ENCODE measurements at places on chromosomes 1 and 21. TPM values are rescaled to one million over a fixed set of nuclear protein-coding genes. Genes with fewer than 3 reads are reported as not detected.

Gene S100A8
- total RNA-seq: not detected

Gene MSH4
- 0.27 TPM for total RNA-seq

DNA sequence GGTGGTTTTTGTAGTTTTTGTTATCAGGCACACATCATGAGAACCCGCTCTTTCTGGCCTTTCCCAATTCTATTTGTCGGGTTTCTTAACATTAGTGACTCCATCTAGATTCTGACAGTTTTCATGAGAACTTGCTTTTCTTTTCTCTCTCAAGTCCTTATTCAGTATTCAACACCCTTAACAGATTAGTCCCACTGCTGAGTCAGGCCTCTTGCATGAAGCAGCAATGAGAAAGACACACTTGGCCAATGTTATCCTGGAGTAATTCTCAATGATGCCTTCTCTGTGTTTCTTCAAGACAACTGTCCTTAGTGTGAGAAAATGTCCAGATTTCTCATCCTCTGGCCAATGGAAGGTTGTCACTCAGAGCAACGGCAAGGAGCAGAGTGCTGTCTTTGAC, 11.3 kb downstream of the FMO2 start:
- no peak overlapping the region for H3K27ac ChIP-seq
- H3K4me1 ChIP-seq: no peaks in the 10 kb centered on the region
- DNase-seq: no peak
- H3K4me3 ChIP-seq: no peak overlapping the region
- no peaks in the 10 kb centered on the region for H3K27me3 ChIP-seq
- no peaks in the 10 kb centered on the region for H3K36me3 ChIP-seq

DNA sequence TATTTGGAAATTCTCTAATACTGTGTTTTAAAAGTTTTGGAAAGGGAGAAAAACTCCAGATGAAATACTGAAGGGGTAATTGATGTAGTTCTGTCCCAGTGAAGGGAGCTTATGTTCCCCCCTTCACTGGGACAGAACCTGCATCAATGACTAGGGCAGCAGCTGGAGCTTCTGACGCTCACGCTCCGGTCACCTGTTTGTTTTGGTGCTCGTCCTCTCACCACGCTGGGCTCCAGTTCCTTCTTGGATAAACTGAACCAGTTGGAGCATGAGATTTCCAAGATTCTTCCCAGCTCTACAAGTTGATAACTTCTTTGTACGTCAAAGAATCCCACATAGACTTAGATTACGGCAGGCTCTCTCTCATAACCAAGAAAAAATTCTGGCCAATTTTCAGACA, 51.4 kb upstream of the HNRNPU start:
- no peak overlapping the region for H3K4me3 ChIP-seq
- no peaks in the 10 kb centered on the region for H3K27me3 ChIP-seq
- H3K4me1 ChIP-seq: peaks cover 11% of the 10 kb centered on the region

DNA sequence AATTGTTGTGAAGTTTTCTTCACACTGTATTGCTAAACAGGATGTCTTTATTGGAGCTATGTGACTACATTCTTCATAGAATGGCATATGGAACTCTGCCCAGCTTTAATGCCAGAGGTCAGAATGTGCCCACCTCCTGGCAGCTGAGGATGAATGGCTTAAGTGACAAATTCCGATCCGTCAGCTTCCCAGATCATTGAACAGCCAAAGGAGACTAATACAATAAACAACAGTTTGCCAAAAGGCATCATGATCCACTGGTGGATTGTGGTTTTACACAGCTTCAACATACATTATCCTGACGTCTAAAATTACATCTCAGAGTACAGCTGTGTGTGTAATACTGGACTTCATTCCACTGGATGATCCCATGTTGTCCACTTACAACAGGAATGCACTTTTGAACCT, 68.7 kb upstream of the C1orf105 start:
- DNase-seq: no peak
- H3K36me3 ChIP-seq: peaks cover 3% of the 10 kb centered on the region
- H3K4me1 ChIP-seq: peaks cover 29% of the 10 kb centered on the region
- H3K27ac ChIP-seq: no peak overlapping the region
- no peaks in the 10 kb centered on the region for H3K27me3 ChIP-seq

DNA sequence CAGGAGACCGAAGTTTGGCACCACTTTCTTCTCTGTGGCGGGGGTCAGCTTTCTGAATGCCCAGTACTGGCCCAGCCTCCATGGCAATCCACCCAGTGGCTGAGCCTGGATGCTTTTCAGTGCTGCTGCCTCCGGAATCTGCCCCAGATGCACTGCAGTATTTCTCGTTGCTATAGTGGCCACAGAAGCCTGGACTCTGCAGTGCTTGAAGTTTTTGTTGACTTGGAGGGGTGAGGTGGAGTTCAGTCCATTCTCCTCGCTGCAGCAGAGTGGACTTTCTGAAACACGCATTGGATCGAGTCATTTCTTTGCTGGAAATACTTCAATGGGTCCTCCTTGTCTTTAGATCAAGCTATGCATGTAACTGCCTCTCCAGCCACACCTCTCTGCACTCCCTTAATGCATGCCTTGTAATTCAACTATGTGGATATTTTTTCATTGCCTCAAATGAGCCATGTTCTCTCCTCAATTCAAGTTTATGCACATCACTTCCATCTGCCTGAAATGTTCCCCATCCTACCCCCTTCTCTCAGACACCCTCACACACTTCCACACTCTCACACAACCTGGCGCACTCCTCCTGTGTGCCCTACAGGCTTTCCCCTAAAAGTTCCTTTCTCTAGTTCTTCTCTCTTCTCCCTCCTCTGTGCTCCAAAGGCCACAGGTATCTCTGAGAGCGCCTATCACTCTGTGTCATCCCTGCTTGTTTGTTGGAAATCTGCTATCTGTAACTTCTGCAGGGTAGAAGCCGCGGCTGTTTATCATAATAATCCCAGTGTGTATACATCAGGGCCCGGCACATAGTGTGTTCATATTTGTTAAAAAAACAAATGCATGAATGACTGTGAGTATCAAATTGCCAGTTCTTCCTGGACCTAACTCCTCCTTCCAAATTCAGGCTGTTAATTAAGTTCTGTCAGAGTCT, 16.5 kb downstream of the ADAM30 start:
- H3K27me3 ChIP-seq: no peaks in the 10 kb centered on the region
- no peak for DNase-seq
- H3K36me3 ChIP-seq: no peaks in the 10 kb centered on the region
- H3K4me3 ChIP-seq: no peak overlapping the region

GRCh38 chr1:3209201-3209600, 140.2 kb downstream of the PRDM16 start:
- no peak overlapping the region for H3K4me3 ChIP-seq
- no peaks in the 10 kb centered on the region for H3K36me3 ChIP-seq
- no peaks in the 10 kb centered on the region for H3K4me1 ChIP-seq
- no peak overlapping the region for H3K27ac ChIP-seq

DNA sequence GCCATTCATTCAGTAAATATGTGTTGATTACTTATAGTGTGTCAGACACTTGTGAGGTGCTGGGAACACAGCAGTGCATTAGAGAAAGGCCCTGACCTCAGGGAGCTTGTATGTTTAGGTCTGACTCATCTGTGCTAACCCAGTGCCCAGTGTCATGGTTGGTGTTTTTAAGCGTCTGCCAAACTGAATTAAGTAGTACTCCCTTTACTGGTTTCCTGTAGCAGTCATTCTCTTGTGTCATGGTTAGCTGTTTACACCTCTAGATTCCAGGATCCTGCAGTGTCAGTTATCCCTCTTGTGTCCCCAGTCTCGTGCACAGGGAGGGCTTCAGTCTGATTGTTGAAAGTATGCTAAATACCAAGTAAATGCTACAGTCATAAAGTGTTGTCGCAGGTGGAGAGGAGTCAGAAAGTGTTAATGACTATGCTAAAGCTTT, 14.2 kb downstream of the UCK2 start:
- no peaks in the 10 kb centered on the region for H3K27me3 ChIP-seq
- peak overlapping the region; percentile 28 for H3K27ac ChIP-seq
- H3K4me3 ChIP-seq: no peak overlapping the region
- DNase-seq: peak; percentile 32
- H3K4me1 ChIP-seq: peaks cover 25% of the 10 kb centered on the region

DNA sequence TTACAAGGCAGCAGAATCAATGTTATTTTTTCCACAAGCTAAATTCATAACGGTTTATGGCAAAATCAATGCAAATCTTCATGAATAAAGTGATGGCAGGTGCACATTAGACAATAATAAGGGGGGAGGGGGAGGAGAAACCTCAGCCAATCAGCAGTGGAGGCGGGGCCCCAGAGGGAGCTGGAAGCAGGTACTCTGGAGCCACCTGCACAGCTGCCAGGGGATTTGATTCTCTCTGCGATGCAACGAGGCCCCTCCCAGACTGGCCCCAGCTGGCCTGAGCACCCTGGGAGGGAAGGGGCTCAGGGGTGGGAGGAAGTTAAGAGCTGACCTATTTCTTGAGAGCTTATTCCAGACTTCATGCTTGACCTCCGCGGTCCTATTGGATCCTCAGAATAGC, 127.8 kb upstream of the IGSF21 start:
- H3K36me3 ChIP-seq: no peaks in the 10 kb centered on the region
- H3K27ac ChIP-seq: no peak overlapping the region
- H3K4me3 ChIP-seq: no peak overlapping the region
- DNase-seq: no peak
- peaks cover 15% of the 10 kb centered on the region for H3K27me3 ChIP-seq
- H3K4me1 ChIP-seq: no peaks in the 10 kb centered on the region

- no peaks in the 10 kb centered on the region for H3K36me3 ChIP-seq
- no peak overlapping the region for H3K27ac ChIP-seq
- no peaks in the 10 kb centered on the region for H3K4me1 ChIP-seq
Measured at GRCh38 chr1:180252638-180253536, 22.8 kb downstream of the LHX4 start.

DNA sequence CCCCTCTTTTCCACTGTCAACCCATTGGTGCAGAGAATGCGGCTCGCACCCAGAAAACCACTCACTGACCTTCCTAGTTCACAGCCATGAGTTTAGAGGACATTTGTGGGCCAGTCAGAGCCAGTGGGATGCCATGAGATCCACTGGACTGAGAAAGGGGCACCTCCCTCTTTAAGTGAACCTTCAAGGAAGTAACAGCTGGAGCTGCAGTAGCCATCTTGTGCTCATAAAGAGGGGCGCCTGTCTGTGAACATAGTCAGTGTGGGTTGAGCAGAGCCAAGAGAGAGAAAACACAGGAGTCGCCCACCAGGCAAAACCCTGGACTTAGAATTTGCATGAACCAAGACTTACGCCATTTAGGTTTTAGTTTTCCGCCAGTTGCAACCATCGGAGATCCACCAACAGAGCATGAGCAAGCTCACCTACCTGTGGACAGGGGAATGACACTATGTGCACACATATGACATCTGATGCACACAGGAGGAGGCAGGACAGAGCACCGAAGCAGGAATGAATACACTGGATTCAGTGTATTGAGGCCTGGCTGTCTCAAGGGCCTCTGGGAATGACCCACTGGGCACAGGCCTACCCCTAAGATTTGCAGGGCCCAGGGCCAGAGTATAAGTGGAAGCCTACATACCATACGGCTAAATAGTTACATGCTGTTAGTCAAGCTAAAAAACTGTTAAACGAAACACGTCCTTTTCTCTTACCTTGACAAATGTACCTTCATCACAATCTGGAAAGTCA, 151.6 kb downstream of the GRIK3 start:
- H3K4me3 ChIP-seq: no peak overlapping the region
- no peaks in the 10 kb centered on the region for H3K36me3 ChIP-seq
- H3K27me3 ChIP-seq: no peaks in the 10 kb centered on the region
- no peaks in the 10 kb centered on the region for H3K4me1 ChIP-seq
- DNase-seq: no peak
- no peak overlapping the region for H3K27ac ChIP-seq

- no peaks in the 10 kb centered on the region for H3K4me1 ChIP-seq
- H3K4me3 ChIP-seq: no peak overlapping the region
- peak; percentile 48 for DNase-seq
- H3K27me3 ChIP-seq: no peaks in the 10 kb centered on the region
- H3K36me3 ChIP-seq: peaks cover 40% of the 10 kb centered on the region
Measured at GRCh38 chr1:47262787-47263413, 30.9 kb upstream of the TAL1 start.

- H3K4me3 ChIP-seq: peak within 1 kb of the TSS; percentile 10
- H3K36me3 ChIP-seq: no peaks in the 10 kb centered on the region
- peak; percentile 32 for DNase-seq
- peaks cover 78% of the 10 kb centered on the region for H3K27me3 ChIP-seq
- H3K4me1 ChIP-seq: peaks cover 16% of the 10 kb centered on the region
Measured at GRCh38 chr1:156641761-156642264, at the start of gene BCAN. Gene BCAN (plus strand): TSS chr1:156642117. CDS start chr1:156646055, 3,938 bp downstream.

DNA sequence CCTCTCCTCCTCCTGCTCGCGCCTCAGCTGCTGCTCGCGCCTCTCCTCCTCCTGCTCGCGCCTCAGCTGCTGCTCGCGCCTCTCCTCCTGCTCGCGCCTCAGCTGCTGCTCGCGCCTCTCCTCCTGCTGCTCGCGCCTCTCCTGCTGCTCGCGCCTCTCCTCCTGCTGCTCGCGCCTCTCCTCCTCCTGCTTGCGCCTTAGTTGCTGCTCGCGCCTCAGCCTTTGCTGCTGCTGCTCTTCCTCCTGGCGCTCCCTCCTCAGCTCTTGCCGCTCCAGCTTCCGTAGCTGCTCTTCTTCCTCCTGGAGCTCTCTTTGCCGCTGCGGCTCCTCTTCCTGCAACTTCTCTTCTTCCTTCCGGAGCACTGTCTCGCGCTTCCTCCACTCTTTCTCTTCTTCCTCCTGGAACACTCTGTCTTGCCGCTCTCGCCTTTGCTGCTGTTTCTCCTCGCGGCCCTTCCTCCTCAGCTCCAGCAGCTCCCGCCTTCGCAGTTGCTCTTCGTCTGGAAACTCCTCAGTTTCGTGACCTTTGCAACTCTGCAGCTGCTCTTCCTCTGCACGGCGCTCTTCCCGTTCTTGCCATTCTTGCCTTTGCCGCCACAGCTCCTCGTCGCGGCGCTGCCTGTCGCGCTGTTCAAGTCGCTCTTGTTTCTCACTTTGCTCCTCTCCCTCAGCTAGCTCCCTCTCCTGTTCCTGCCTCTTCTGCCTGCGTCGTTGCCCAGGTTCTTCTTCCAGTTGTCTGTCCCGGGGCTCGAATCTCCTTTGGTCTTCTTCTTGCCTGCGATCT, 3.0 kb downstream of the TCHH start:
- H3K4me1 ChIP-seq: peaks cover 4% of the 10 kb centered on the region
- no peak overlapping the region for H3K4me3 ChIP-seq
- peaks cover 25% of the 10 kb centered on the region for H3K27me3 ChIP-seq
- DNase-seq: peak; percentile 22
